Spinal cord (tissue), 10 donors: ENCODE measurements at places on chromosomes 13 and 19. TPM values are rescaled to one million over a fixed set of nuclear protein-coding genes. Genes with fewer than 3 reads are reported as not detected.

DNA sequence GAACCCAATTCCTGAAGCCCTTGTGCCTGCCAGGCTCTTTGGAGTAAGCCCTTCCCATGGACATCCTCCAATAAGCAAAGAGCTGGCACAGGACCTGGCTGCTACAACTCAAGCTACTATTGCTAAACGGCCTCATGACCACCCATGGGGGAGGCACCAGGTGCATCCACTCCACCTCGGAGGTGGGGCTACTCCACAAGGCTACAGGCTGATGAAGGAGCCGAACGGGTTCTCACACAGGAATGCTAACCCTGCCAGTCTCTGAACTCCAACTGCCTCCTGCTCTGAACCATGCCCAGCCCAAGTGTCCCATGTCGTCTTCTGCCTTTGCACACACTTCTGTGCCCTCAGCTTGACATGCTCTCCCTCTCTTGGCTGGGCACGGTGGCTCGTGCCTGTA is 10.0 kb downstream of the SYMPK start:
- no peak for DNase-seq

DNA sequence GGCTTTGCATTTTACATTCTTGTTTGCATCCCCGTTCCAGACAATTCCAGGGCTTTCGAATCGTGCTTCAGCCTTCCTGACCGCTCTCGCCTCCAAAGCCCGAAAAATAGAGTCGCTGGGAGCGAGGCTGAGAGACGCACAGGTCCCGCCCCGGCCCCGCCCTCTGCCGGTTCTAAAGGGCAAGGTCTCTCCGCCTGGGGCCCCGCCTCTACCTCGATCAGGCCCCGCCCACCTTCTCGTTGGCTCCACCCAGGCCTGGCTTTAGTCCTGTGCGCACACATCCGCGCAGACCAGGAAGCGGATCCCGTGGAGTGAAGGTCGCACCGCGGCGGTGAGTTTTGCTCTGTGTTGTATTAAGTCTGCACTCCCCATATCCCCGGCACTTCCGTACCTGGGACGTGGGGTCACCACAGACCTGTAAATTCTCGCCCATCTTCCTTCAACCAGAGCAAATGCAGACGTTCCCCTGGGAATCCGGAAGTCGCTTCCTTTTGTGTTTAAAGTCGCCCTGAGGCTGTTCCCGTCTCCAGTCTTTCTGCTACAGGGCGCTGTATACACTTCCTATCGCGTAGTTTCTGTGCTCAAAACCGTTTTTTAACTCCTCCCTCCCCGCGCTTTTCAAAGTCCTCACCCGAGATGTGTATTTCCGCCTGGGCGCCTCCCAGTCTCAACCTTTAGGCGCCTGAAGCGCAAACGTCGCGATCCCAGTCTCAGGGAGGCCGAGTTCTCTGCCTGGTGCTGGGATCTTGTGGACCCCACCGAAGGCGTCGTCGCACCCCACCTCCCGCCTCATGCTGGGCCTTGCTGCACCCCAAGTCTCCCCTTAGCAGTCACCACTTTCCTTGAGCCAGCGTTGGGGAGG is at the start of gene ZNF701:
Gene ZNF701 (plus strand): TSS at position 288 of the 862 bp plus-strand sequence. CDS start 3,861 bp downstream, outside the sequence.
- peak; percentile 88 for DNase-seq

- no peak for DNase-seq
These were observed 21.4 kb downstream of the PABPC3 start for GRCh38 chr13:25117312-25117711.

- DNase-seq, result no peak
These were observed 234.3 kb upstream of the STARD13 start for GRCh38 chr13:33519561-33520467.

GRCh38 chr19:49863935-49864320 is 3.4 kb downstream of the PNKP start:
- no peak for DNase-seq

DNA sequence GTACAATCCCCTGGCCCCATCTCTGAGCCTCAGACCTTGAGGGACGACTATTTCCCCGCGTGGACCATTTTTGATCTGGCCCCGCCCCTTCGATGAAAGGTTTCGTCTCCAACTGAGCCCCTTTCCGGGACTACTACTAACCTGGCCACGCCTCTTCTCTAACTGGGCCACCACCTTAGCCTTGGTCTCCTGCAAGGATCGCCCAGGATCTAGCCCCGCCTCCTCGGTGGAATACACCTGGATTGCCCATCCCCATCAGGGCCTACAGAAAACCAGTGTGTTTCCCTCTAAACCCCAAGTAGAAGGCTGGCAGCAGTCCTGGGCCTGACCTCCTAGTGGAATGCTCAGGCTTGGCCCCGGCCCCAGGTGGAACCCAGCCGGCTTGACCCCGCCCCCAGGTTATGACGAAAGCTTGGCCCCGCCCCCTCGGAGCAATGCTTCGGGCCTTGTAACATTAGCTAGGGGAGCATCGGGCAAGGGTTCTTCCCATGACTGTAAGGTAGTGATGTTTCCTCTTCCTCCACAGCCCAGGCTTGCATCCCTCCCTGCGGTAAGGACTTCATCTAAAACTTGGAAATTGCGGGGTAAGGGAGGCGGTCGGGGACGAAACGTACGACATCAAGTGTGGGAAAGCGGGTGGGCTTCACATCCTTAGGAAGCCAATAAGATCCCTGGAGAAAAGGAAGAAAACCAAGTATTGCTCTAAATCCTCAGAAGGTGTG is 9.1 kb downstream of the SPACA6 start:
- DNase-seq, result no peak

DNA sequence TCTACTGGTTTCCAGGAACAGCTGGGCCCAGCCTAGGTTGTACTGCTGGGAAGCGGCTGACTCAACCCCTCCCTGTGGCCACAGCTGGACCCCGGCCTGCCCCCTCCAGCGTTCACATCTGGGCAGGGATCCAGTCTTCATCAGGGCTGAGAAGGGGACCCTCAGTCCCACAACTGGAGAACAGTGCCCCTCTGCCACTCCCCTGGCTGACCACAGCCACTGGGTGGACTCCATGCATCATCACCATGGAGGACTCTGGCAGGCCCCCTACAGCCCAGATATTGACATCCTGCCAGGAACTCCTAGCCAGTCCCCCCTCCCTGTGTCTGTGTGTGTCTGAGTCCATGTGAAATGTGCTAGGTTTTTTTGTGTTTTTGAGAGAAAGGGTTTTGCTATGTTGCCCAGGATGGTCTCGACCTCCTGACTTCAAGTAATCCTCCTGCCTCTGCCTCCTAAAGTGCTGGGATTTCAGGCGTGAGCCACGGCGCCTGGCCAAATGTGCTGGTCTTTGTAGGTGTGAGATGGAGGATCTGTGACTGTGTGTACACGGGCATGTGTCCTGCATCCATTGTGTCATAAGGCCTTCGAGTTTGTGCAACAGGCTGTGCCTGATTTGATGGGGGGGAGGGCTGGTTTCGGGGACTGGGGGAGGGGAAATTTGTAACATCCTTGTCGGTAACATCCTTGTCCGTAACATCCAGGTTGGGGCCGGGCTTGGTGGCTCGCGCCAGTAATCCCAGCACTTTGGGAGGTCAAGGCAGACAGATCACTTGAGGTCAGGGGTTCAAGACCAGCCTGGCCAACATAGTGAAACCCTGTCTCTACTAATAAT is 4.0 kb upstream of the HOOK2 start:
- no peak for DNase-seq

Gene KLK1
- 2.0 TPM for polyA plus RNA-seq

Gene YJEFN3
- polyA plus RNA-seq, result 30.6 TPM

Gene ADPRHL1
- polyA plus RNA-seq, result 5.1 TPM

Gene WTIP
- polyA plus RNA-seq, result 27.9 TPM

Gene KLF2
- 64.7 TPM for polyA plus RNA-seq

Gene TNFSF11
- polyA plus RNA-seq, result 0.15 TPM
